Stimulated activated CD8-positive, alpha-beta memory T cell treated with anti-CD3 and anti-CD28 coated beads, Interleukin-15, amount 100 ng/mL, for 1 hour (primary cell): ENCODE measurements at places on chromosomes 6 and 20.
A peak's percentile ranks its signal among the peaks of the same experiment; 100 is the strongest.

- DNase-seq, result no peak
Measured at GRCh38 chr20:62676976-62677375, 31.7 kb upstream of the NTSR1 start.

DNA sequence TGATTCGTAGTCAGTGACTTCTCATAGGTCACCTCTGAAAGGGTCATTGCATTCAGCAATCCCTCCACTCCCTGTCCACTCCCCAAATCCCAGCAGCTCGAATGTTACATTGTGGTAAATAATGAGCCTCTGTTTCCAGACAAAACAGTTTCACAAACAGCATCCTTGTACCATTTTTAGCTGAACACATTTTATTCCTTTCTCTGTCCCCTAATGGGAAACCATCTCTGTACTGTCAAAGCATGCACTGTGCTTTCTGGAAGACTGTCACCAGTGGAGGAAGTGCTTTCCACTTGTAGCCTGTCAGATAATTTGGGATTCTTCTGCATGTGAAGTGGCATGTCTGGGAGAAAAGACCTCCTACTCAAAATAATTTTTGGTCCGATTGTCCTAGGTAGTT, 82.0 kb downstream of the SLC35F1 start:
- no peak for DNase-seq

GRCh38 chr6:29723666-29724588, 693 bp downstream of the HLA-F start:
- DNase-seq, result peak; percentile 58

GRCh38 chr6:31826793-31827285, 699 bp upstream of the HSPA1B start:
- DNase-seq, result no peak

GRCh38 chr20:11929947-11930346, 12.3 kb downstream of the BTBD3 start:
- DNase-seq, result no peak

- no peak for DNase-seq
Measured at GRCh38 chr6:34248198-34248726, 544 bp downstream of the SMIM29 start.

DNA sequence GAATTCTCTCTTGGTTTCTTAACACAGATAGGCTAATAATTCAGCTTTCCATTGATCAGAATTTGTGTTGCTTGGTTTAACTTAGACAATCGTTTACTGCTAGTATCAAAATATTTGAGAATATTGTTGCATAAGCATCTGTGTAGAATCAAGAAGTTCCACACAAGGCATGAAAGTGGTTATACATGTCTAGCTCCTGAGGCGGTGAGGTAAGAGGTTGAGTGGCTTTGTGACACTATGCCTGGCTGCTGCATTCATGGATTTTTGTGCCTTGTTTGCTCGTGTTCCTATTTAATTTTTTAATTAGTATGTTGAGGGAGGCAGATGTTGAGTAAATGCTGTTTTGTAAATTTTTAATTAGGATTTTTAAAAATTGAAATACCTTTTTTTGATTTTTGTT, 10.2 kb downstream of the PKIB start:
- DNase-seq, result no peak

- DNase-seq, result no peak
Measured at GRCh38 chr20:20205862-20206236, 153.5 kb downstream of the CFAP61 start.

- DNase-seq, result no peak
Measured at GRCh38 chr20:21836346-21836745, 130.9 kb downstream of the PAX1 start.

- no peak for DNase-seq
Measured at GRCh38 chr6:124008000-124008987, 204.6 kb downstream of the NKAIN2 start.

GRCh38 chr6:93423542-93423941, 4.2 kb upstream of the EPHA7 start:
- DNase-seq, result no peak
